Hematopoietic multipotent progenitor cell (in vitro differentiated cells): ENCODE measurements at places on chromosomes 3 and 15.
A peak's percentile ranks its signal among the peaks of the same experiment; 100 is the strongest.

GRCh38 chr3:126516152-126516935, 1.2 kb downstream of the UROC1 start:
- DNase-seq, result no peak

DNA sequence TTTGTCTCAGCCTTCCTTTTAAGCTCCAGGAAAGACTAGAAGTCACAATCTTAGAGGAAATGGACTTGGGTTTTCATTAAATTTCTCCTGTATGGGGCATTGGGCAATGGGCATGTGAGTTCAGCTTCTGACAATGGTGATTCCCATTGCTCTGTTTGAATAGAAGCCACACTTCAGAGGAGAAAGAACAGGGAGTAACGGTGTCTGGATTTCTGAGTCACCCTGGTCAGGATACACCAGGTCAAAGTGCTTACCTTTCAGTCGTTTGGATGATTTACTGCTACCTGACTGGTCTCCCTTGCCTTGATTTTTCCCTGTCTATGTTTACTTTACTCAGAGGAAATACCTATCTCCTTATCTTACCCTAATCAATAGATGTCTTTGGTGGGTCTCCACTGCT, 111.7 kb upstream of the VEPH1 start:
- DNase-seq, result no peak

- DNase-seq, result peak; percentile 65
Measured at GRCh38 chr15:59437817-59438624, at the start of gene FAM81A. TSS of gene FAM81A (plus strand) at chr15:59438186. CDS start at chr15:59458627, 20,441 bp downstream.

DNA sequence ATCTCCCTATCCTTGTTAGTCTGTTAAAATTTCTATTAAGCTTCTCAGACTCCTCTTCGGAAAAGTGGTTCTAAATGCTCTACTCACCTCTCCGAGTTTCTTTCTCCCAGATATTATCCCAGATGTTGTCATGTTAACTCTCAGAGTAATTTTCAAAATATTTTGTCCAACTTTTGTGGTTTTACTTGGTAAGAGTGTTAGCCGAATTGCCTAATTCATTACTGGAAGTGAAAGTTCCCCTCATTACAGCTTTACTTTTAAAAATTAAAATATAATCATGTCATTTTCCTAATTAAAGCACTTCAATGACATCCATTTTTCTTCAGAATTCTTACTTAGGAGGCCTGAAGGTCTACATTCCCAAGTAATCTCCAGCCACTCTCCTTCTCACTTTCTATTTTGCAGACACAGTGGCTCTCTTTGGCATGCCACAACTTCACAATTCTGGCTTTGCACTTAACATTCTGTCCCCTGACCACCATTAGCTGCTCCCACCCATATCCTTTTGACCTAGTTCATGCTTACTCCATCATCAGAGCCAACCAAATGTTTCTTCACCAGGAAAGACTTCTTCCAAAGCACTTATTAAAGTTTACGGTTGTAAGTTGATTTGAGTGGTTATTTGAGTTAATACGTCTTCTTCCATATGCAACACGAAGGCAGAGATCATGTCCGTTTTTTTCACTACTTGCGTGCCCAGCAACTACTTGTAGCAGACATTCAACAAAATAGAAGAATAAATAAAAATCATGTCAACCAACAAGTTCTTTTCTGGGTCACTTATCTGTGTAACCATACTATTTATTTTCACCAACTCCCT, 10.2 kb upstream of the TIPARP start:
- DNase-seq, result no peak

DNA sequence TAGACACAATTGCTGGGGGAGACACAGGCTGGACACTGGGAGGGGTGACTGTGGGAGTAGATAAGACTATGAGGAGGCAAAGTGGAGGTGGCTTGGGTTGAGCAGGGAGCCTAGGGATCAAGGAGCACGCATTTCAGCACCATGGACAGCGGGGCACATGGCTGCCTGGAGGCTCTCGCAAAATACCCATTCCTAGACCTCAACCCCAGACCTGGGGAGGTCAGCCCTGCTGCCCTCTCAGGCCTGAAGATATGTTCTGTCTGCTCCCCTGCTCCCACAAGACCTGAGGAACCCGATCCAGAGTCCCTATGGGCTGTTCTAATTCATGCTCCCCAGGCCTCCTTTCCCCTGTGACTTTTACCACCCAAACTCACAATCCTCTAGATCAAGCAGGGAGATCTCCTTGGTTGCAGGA, 16.0 kb upstream of the CPEB1 start:
- peak; percentile 62 for DNase-seq

- DNase-seq, result no peak
Measured at GRCh38 chr3:72810063-72810462, 38.2 kb downstream of the SHQ1 start.

DNA sequence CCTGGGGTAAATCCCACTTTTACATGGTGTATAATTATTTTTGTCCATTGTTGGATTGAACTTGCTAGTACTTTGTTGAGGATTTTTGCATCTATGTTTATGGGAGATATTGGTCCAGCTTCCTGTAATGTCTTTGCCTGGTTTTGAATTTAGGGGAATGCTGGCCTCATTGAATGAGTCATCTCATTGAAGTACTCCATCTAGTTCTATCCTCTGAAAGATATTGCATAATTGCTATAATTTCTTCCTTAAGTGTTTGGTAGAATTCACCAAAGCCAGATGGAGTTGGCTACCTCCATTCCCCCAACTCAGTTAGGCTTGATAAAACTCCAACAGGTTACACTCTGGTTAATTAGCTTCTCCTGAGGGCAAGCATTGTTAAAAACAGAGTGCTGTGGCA, 237.4 kb upstream of the TGFBR2 start:
- no peak for DNase-seq

DNA sequence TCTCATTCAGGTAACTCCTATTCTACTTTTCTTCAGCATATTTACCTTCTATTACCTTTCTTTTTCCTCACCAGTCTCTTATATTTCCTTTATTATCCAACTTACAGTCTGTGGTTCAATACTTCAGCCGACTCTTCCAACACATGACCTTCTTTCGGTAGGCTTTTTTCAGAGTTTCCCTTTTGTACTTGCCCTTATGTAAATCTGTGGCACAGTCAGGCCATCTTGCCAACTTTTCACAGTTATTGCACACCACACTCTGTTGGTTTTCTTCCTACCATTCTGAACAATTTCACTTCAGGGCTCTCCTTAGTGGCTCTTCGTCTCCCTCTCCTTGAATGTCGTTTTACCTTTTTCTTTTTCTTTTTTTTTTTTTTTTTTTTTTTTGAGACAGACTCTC, 427.8 kb downstream of the LPP start:
- no peak for DNase-seq
